ENCODE measurements at places on chromosomes 12 and 14.

DNA sequence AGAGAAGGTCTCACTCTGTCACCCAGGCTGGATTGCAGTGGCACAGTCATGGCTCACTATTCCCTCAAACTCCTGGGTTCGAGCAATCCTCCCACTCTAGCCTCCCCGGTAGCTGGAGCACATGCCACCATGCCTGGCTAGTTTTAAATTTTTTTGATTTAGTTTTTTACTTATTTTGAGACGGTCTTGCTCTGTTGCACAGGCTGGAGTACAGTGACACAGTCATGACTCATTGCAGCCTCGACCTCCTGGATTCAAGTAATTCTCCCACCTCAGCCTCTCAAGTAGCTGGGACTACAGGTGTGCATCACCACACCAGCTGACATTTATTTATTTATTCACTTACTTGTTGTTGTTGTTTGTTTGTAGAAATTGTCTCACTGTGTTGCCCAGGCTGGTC, 22.2 kb upstream of the DIP2B start:
- no peak for DNase-seq

- DNase-seq, result no peak
Observed at GRCh38 chr12:55666508-55666907, 29.8 kb downstream of the OR10P1 start.

DNA sequence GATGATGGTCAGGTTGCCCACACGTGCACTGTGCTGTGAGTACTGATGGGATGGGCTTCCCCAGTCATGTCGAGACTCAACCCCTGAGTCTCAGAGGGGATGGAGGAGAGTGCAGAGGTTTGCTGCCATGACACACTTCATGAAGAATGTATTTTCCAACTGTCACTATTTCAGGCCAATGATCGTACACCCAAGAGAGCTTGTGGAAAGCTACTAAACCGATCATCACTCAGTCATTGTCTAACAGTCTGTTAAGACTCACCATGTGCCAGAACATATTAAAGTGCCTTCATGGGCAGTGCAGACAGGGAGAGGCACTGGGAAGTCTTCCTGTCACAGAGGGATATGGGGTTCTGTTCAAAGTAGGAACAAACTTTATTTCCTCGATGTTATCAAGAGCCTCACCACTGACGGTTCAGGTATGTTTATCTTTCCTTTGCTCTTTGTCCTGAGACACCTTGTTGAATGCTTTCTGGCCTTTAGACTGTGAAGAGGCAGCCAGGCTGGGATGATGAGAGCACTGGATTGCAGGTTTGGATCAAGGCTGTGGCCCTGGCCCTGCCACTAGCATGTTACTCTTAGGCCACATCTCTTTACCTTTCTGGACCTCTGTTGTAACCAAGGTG, 41.6 kb upstream of the NTF3 start:
- DNase-seq, result no peak

- DNase-seq, result no peak
Observed at GRCh38 chr12:94994312-94994711, 9.2 kb downstream of the NDUFA12 start.

DNA sequence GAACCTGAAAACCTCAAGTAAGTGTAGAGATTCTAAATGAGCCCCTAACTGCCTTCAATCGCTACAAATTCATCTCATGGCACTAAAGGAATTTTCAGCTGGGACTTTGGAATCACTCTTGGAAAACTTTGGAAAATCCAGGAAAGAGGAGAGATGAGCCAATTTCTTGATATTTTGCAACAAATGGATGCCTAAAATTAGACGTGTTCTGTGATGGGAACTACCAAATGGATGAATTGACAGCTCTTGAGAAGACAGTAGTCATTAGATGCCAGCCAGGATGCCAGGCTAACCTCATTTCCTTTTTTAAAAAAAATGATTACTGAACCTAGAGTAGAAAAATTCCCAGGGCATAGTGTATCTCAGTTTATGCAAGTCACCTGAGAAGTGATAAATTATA, 78.3 kb downstream of the NPAS3 start:
- DNase-seq, result no peak

DNA sequence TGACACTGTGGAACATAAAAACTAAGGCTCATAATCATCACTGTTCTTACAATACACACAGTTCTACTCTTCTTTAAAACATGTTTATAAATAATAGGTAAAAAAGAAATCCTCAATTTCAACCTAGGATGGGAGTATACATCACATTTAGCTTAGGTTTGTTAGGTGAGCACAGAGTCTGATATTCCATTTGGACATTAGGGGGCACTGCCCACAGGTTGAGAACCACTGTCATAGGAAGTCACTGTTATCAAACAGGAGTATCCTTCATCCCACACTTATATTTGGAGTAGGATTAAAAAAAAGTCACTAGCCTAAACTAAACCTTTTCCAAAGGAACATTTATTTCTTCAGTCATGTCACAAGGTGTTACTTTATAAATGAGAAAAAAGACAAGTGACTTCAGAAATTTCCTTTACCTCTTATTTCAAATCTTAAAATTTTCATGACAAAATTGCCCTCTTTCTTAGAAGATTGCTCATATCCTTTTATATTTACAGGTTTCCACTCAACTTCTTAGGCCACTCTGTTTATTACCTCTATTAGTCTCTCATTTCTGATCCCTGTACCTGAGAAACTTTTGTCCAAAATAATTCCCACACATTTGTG, 240.6 kb downstream of the CPNE8 start:
- DNase-seq, result no peak

- DNase-seq, result no peak
Observed at GRCh38 chr12:27517961-27518665, 5.9 kb upstream of the PPFIBP1 start.
